ENCODE measurements at places on chromosomes 12 and 14.

- DNase-seq = no peak
Observed at GRCh38 chr14:44438936-44439335, 68.1 kb downstream of the FSCB start.

GRCh38 chr14:77667331-77667730, 40.5 kb downstream of the ALKBH1 start:
- no peak for DNase-seq

DNA sequence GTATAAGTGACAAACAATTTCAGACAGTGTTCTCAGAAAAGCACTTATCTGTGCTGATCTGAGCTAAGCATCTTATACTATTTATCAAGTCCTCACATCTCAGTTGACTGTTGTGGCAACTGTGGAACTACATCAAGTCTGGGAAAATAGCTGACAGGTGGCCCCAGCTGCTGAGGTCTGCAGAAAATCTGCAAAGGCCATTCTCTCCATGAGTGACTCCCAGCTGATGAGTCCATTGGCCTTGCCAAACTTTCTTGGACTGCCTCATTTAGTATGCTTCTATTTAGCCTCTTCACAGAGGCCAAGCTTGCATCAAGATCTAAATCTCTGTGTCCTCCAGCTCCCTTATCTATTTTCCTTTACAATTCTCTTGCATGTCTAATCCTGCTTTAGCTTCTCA, 174.5 kb upstream of the RBM19 start:
- DNase-seq = no peak

GRCh38 chr12:12608557-12608957, 3.1 kb upstream of the CREBL2 start:
- no peak for DNase-seq

GRCh38 chr14:104579507-104579906, at the start of gene C14orf180:
Gene C14orf180, plus strand, starts transcription at chr14:104579764. Its CDS starts 6,667 bp downstream, at chr14:104586431.
- peak; percentile 44 for DNase-seq

- no peak for DNase-seq
Observed at GRCh38 chr12:132520421-132521199, 30.7 kb downstream of the FBRSL1 start.

DNA sequence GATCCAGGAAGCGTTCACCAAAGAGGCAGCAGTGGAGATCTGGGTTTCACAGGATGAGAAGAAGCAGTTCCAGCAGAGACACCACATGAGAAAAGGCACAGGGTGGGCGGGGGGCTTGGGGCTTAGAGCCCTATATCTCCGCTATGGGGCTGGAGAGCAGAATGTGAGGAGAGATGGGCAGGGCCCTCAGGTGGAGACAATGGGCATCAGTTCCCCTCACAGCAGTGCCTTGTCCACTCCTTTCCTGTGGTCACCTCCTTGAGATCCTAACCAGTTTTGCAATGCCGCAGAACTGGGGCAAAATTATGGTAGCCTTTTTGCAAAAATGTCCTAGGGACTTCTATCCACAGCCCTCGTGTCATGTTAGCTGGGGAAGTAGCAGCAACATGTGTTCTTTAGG, 27.5 kb downstream of the DHRS2 start:
- DNase-seq = no peak

- no peak for DNase-seq
Observed at GRCh38 chr12:1448336-1448735, 146.0 kb downstream of the FBXL14 start.

GRCh38 chr12:45568808-45569207, 160.7 kb upstream of the ARID2 start:
- DNase-seq = no peak

DNA sequence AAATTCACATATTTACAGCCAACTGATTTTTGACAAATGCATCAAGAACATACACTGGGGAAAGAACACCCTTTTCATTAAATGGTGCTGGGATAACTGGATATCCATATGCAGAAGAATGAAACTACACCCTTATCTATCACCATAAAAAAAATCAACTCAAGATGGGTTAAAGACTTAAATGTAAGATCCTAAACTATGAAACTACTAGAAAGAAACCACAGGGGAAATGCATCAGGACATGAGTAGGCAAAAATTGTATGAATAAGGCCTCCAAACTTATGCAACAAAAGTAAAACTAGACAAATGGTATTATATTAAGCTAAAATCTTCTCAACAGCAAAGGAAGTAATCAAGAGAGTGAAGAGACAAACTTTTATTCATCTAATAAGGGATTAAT, 242.6 kb downstream of the CPNE8 start:
- DNase-seq = no peak

DNA sequence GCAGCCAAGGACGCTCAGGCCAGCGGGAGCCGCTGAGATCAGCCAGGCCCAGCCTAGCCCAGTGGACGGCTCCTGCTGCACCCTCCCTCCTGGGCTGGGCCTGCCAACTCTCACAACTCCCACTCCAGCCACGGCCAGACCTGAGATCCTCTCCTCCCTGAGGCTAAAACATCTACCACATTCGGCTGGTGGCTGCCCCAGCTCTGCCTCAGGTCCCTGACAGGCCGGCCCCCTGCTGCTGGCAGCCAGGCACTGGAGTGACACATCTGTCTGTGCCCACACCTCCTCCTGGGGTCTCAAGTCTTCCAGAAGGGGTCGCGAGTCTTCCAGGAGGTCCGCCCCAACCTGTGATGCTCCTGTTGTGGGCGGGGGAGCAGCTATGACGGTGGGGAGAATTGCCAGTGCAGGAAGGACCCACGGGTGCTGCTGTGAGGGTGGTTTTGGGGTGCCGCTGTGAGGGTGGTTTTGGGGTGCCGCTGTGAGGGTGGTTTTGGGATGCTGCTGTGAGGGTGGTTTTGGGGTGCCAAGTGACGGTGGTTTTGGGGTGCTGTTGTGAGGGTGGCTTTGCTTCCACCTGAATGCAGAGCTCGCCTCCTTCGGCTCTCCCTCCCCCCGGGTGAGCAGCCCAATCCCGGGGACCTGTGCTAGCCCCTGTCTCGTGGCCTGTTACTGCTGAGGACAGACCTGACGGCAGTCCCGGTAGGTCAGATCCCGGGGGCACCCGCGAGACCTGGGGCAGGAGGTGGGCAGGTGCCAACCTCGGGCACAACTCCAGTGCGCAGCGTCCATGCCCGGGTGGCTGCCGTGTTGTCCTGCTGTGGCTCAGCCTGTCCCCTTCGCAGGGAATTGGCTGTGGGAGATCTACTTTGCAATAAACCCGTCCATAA, 27.5 kb upstream of the C14orf180 start:
- DNase-seq = peak; percentile 49

- no peak for DNase-seq
Observed at GRCh38 chr14:44507183-44507582, at the start of gene FSCB. Gene FSCB, minus strand, starts transcription at chr14:44507283. Its CDS starts 296 bp downstream, at chr14:44506987.

GRCh38 chr14:91814317-91814716, 53.0 kb downstream of the TC2N start:
- DNase-seq = no peak

GRCh38 chr12:30974746-30975500, 48.4 kb downstream of the TSPAN11 start:
- DNase-seq = no peak

GRCh38 chr12:47321436-47321835, 241.7 kb upstream of the AMIGO2 start:
- DNase-seq = no peak

- no peak for DNase-seq
Observed at GRCh38 chr12:42893803-42894202, 304.3 kb upstream of the PRICKLE1 start.

DNA sequence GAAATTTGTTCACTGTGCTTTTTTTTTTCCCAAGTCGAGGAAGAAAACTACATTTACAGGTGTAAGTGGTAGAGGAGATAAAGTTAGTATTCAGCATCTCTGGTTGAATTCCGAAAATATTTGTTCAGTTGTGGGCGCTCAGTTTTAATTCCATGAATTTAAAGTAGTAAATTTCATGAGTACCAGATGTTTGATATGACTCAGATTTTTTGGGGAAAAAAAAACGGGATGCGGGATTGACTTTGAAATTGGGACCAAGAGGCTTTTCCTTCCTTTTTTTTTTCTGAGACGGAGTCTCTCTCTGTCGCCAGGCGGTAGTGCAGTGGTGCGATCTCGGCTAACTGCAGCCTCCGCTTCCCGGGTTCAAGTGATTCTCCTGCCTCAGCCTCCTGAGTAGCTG, 1.6 kb downstream of the TULP3 start:
- no peak for DNase-seq

- no peak for DNase-seq
Observed at GRCh38 chr12:31527083-31527482, 63.9 kb downstream of the DENND5B start.

Measured in right lobe of liver (tissue), 6 donors.